ENCODE measurements at places on chromosomes 11 and 22. TPM values are rescaled to one million over a fixed set of nuclear protein-coding genes. Genes with fewer than 3 reads are reported as not detected.

The E2F8 gene
- polyA plus RNA-seq = 0.42 TPM

The PDE3B gene
- 10.9 TPM for polyA plus RNA-seq

The ZNF215 gene
- polyA plus RNA-seq = 1.2 TPM

The GUCY1A2 gene
- polyA plus RNA-seq = 3.3 TPM

The SYT8 gene
- 42.1 TPM for polyA plus RNA-seq

The SMTNL1 gene
- polyA plus RNA-seq = 0.19 TPM

The MMP1 gene
- 8.4 TPM for polyA plus RNA-seq

GRCh38 chr22:44336962-44337677 lies 24.4 kb upstream of the SHISAL1 start:
- H3K27me3 ChIP-seq = peaks cover 17% of the 10 kb centered on the region
- no peak overlapping the region for H3K4me3 ChIP-seq
- H3K4me1 ChIP-seq = peaks cover 12% of the 10 kb centered on the region
- H3K27ac ChIP-seq = no peak overlapping the region
- no peaks in the 10 kb centered on the region for H3K36me3 ChIP-seq

DNA sequence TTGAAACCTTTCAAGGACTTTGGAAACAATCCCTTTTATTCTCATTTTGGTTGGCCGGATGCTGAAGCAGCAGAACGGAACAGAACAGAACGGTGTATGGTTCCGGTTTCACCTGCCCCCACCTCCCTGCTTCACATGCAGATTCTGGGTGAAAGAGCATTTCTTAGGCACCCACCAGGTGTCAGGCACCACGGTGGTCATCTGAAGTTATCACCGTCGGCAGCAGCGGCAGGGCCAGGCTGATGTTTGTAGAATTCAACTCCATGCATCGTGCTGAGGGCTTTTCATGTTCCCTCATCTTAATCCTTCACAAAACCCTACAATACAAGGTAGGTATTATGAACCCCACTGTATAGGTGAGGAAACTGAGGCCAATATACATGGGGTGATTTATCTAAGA lies 13.6 kb upstream of the PHF21B start:
- DNase-seq = no peak
- no peaks in the 10 kb centered on the region for H3K36me3 ChIP-seq
- no peaks in the 10 kb centered on the region for H3K4me1 ChIP-seq
- peaks cover 15% of the 10 kb centered on the region for H3K27me3 ChIP-seq
- H3K4me3 ChIP-seq = no peak overlapping the region

GRCh38 chr11:22792497-22792896 lies 37.1 kb downstream of the SVIP start:
- H3K27me3 ChIP-seq = no peaks in the 10 kb centered on the region
- peak; percentile 16 for DNase-seq
- no peak overlapping the region for H3K4me3 ChIP-seq
- no peaks in the 10 kb centered on the region for H3K36me3 ChIP-seq
- no peak overlapping the region for H3K27ac ChIP-seq

DNA sequence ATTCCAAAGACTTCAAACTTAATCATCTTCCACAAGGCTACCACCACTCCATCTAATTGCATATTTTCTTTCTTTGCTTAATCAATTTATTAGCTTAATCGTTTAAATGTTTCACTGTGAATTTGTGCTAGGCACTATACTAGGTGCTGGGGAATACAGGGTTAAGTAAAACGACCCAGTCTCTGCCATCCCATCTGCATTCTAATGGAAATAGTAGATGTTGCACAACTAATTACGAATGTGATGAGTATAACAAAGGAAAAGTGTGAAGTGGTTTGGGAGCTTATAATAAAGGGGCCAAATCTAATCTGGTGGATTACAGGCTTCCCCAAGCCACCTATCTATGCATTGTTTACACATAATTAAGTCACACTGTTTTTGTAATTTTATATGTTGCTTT lies 147.1 kb downstream of the FAM181B start:
- no peak for DNase-seq
- no peak overlapping the region for H3K4me3 ChIP-seq
- no peaks in the 10 kb centered on the region for H3K27me3 ChIP-seq
- no peak overlapping the region for H3K27ac ChIP-seq

DNA sequence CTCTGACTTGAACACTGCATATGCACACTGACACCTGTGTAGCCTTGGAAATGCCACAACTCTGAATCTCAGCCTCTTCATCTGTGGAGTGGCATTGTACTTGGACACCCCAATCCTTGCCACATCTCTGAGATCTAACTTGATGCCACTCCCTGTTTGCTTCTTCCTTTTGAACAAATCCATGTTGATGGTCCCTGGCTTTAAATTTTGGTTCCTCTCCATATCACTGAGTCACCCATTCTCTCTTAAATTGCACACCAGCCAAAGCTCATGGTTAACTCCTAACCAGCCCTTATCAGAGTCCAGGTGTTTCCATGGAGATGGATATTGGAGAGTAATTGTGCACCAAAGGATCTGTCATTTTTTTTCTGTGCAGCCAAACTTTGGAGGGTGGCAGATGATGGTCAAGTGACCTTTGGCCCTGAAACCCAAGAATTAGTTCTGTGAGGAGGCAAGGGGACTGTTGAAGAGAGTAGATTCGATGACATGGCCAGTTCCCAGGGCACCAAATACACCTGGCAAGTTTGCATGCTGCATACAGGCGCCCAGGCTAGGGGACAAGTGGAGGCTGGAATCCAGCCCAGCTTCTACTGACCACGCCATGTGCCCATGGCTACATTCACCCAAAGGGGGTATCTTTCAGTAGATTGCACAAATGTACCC lies 25.1 kb upstream of the PAMR1 start:
- no peak overlapping the region for H3K4me3 ChIP-seq
- peak overlapping the region; percentile 13 for H3K27ac ChIP-seq
- no peak for DNase-seq
- H3K27me3 ChIP-seq = no peaks in the 10 kb centered on the region

- no peaks in the 10 kb centered on the region for H3K36me3 ChIP-seq
- no peak overlapping the region for H3K27ac ChIP-seq
- H3K27me3 ChIP-seq = no peaks in the 10 kb centered on the region
- peak; percentile 89 for DNase-seq
- no peaks in the 10 kb centered on the region for H3K4me1 ChIP-seq
Measured at GRCh38 chr22:31969789-31970489, 25.6 kb downstream of the YWHAH start.

DNA sequence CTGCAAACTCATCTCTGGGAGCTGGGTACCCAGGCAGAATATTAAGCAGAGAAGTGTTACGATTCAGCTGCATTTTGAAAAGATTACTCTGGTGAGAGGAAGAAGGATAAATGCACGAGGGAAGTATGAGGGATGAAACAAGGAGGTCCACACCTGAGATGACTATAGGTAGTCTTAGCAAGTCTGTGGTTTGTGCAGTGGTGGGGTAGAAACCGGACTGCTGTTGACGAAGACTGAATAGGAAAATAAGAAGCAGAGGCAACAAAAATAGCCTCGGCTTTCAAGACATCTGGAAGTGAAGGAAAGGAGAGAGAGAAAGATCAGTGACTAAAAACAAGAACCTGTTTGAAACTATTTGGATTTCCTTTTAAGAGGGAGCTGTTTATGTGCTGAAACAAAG lies 810.8 kb downstream of the OPCML start:
- no peak overlapping the region for H3K4me3 ChIP-seq
- no peak for DNase-seq
- H3K4me1 ChIP-seq = no peaks in the 10 kb centered on the region

DNA sequence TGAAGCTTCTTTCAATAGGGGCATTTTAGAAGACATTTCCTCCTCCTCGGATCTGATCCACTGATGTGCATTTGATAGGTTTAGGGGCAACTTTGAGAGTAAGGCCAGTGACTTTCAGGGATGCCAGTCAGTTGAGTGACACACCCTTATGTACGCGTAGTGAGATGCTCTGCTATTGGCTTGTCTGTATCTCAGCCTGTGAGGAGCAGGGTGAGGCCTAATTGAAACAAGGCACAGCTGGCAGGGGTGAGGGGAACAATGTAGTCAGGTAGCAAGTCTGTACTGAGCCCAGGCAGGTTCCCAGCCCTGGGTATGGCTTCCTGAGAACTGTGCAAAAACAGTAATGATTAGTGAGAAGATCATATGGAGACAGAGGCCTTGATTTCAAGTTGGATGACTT lies 61.5 kb downstream of the STIM1 start:
- no peaks in the 10 kb centered on the region for H3K27me3 ChIP-seq
- no peaks in the 10 kb centered on the region for H3K4me1 ChIP-seq
- no peak overlapping the region for H3K27ac ChIP-seq

- peaks cover 9% of the 10 kb centered on the region for H3K4me1 ChIP-seq
- H3K36me3 ChIP-seq = no peaks in the 10 kb centered on the region
- no peak overlapping the region for H3K27ac ChIP-seq
Measured at GRCh38 chr11:118938491-118939403, 13.0 kb upstream of the BCL9L start.

GRCh38 chr11:91005458-91005857 lies 782.6 kb upstream of the CHORDC1 start:
- H3K4me1 ChIP-seq = no peaks in the 10 kb centered on the region
- DNase-seq = no peak
- H3K36me3 ChIP-seq = no peaks in the 10 kb centered on the region

- H3K4me1 ChIP-seq = no peaks in the 10 kb centered on the region
- no peaks in the 10 kb centered on the region for H3K36me3 ChIP-seq
- no peak overlapping the region for H3K27ac ChIP-seq
- no peak for DNase-seq
Measured at GRCh38 chr22:46977656-46978343, 215.3 kb downstream of the TBC1D22A start.

- no peaks in the 10 kb centered on the region for H3K27me3 ChIP-seq
- H3K4me3 ChIP-seq = no peak overlapping the region
- H3K27ac ChIP-seq = no peak overlapping the region
- no peaks in the 10 kb centered on the region for H3K36me3 ChIP-seq
Measured at GRCh38 chr11:70818351-70818750, 420.0 kb downstream of the CTTN start.

DNA sequence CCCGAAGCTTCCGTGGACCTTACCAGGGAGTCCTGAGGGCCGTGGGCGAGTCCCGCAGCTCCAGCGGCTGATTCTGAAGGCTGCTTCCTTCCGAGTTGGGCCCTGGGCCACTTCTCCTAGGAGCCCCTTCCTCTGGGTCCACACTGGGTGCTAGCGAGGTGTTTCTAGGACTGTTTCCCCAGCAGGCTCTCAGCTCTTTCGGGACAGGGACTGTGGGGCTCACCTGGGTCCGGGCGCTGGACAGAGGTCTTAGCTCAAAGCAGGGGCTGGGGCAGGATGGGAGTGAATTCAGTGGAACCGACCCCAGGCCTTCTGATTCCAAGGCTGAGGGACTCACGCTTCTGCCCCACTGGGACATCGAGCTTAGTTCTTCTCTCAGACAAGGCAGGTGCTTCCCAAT lies 29.3 kb upstream of the CSNK1E start:
- no peaks in the 10 kb centered on the region for H3K27me3 ChIP-seq
- no peaks in the 10 kb centered on the region for H3K36me3 ChIP-seq
- no peak overlapping the region for H3K4me3 ChIP-seq
- DNase-seq = no peak

DNA sequence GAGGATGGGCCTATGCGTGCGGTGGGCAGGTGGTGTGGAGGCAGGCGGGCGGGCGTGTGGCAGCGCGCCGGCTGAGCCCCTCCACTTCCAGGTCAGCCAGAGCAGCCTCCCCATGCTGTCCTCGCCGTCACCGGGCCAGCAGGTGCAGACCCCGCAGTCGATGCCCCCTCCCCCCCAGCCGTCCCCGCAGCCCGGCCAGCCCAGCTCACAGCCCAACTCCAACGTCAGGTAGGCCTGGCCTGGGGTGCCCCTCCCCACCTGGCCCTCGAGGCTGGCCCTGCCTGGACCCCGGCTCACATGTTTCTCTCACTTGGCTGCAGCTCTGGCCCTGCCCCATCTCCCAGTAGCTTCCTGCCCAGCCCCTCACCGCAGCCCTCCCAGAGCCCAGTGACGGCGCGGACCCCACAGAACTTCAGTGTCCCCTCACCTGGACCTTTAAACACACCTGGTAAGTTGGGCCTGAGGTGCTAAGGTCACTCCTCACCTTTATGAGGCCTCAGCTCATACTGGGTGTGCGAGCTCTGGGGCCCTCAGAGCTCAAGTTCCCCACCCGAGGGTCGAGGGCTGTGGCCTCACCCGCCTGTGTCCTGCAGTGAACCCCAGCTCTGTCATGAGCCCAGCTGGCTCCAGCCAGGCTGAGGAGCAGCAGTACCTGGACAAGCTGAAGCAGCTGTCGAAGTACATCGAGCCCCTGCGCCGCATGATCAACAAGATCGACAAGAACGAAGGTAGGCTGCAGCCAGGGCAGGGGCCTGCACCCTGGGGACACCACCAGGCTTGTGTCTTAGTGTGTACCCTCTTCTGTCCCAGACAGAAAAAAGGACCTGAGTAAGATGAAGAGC lies 75.3 kb downstream of the MED15 start:
- no peaks in the 10 kb centered on the region for H3K27me3 ChIP-seq
- no peak for DNase-seq
- H3K36me3 ChIP-seq = no peaks in the 10 kb centered on the region
- H3K4me3 ChIP-seq = no peak overlapping the region
- no peak overlapping the region for H3K27ac ChIP-seq

- no peaks in the 10 kb centered on the region for H3K4me1 ChIP-seq
- no peaks in the 10 kb centered on the region for H3K36me3 ChIP-seq
- no peak overlapping the region for H3K27ac ChIP-seq
- peak; percentile 17 for DNase-seq
- no peak overlapping the region for H3K4me3 ChIP-seq
Measured at GRCh38 chr11:78156127-78156844, 16.9 kb upstream of the ALG8 start.

GRCh38 chr11:125183641-125184040 lies 19.1 kb downstream of the PKNOX2 start:
- peaks cover 12% of the 10 kb centered on the region for H3K4me1 ChIP-seq
- DNase-seq = no peak
- no peaks in the 10 kb centered on the region for H3K27me3 ChIP-seq
- no peaks in the 10 kb centered on the region for H3K36me3 ChIP-seq

DNA sequence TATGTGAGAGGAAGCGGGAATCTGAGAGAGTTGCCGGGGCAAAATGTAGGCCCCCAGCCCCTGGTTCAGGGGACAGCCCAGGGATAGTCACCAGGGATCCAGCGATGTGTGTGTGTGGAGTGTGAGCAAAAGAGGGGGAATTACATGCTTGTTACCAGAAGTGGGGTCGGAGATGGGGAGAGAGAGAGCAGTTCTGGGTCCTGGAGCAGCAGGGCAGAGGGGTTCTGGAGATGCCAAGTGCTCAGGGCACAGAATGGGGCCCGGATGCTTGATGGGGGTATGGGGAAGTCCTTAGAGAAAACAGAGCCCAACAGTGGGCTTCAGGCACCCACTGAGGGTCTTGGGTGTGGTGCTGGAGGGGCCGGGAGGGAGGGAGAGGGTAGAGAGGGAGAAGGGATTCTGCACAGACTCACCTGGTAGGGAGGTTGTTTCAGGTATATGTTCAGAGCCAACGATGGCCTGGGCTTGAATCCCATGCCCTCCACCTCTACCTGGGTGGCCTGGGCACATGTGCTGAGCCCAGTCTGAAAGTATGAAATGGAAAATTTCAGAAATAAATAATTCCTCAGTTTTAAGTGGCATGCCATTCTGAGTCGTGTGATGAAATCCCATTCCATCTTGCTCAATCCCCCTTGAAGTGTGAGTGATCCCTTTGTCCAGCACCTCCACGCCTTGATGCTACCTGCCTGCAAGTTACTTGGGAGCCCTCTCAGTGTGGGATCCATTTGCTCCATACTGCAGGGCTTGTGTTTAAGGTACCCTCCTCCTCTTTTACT lies 12.4 kb downstream of the SMIM38 start:
- peaks cover 4% of the 10 kb centered on the region for H3K4me1 ChIP-seq
- H3K27ac ChIP-seq = no peak overlapping the region
- no peak overlapping the region for H3K4me3 ChIP-seq
- DNase-seq = no peak
- no peaks in the 10 kb centered on the region for H3K27me3 ChIP-seq

- DNase-seq = no peak
- peaks cover 43% of the 10 kb centered on the region for H3K4me1 ChIP-seq
- peak overlapping the region; percentile 94 for H3K27ac ChIP-seq
- H3K36me3 ChIP-seq = no peaks in the 10 kb centered on the region
- peak overlapping the region; percentile 89 for H3K4me3 ChIP-seq
- H3K27me3 ChIP-seq = no peaks in the 10 kb centered on the region
Measured at GRCh38 chr11:102451041-102451680, 1.4 kb downstream of the TMEM123 start.
